Glomerular endothelial cell (primary cell): ENCODE measurements at places on chromosomes 1 and 21. TPM values are rescaled to one million over a fixed set of nuclear protein-coding genes. Genes with fewer than 3 reads are reported as not detected.

Gene PGBD5
- 0.10 and 0.12 TPM in 2 replicates for total RNA-seq

GRCh38 chr1:226128487-226129075 lies 58.0 kb downstream of the ACBD3 start:
- DNase-seq: no peak

DNA sequence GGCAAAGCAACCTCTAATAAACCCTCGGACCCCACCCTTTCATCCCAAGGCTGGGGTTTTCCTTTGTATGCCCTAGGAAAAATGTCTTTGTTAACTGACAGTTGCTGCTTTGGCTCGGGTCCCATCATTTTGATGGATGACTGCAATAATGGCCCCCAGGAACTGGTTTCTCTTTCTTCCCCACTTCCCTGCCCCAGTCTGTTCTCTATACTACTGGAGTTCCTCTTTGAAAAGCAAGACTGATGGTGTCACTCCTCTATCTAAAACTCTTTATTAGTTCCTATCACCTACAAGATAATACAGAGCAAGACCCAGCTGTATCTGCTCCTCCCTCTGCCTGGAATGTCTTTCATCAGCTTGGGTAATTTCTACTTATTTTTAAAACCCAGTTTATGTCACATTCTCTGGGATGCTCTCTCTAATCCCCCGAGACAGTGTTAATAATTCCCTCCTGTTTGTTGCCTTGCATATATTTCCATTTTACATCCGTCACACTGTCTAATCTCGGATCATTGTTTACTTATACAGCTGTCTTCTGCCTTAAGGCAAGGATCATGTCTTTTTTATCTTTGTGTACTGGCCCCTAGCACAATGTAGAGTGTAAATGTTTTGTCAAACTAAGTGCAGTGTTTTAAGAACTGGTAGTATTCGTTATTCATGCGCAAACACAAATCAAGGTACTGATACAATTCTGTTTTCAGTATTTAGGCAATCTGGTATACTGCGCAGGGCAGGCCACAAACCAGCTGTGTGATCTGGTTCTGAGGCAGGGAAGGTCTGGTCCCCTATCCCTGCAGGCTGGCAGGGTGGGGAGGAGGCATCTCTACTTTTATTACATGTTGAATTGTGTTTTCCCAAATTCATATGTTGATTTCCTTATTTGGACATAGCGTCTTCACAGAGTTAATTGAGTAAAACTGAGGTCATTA lies 16.1 kb downstream of the SLAMF1 start:
- no peak for DNase-seq

DNA sequence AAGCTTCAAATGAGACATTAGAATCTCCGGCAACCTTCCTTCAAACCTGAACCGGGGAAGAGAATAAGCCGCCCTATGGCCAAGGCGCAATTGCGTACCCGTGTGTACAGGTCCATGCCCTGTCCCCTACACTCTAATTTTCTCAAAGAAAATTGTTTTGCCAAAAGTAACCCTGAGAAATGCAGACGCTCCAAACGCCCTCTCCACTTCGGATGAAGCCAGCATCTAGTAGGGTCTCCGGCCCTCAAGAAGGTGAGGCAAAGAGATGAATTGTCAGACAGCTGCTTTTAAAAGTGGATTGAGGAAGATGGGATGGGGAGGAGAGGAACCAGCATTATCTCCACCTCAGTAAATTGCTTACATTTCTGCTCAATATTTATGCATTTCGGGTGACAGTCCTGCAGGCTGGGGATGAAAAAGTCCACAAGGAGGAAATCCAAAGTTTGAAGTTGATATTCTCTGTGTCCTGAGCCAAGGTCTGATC lies 630 bp upstream of the LHX9 start:
- no peak for DNase-seq

Gene TSTD1
- 0.82 and 7.1 TPM in 2 replicates for total RNA-seq

DNA sequence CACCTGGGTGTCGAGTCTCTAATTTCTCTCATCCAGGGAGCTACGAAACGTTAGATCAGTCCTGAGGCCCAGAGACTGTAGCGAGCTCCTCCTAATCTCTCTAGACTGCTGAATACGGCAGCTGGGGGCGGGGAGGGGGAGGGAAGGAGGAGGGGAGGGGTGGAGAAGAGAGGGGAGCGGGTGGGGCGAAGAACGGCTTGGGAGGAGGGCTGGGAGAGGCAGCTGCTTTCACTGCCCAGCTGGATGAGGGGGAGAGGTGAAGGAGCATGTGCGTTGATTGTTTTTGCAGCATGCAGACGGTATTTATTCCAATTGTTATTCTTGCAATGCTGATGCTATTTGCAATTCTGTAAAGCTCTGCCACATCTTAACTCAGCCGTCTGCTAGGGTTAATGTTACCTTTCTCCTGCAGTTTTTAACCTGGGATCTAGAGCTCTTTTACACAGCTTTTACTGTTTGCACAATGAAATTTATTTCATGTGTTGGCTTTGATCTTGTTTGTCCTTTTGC lies 790 bp downstream of the DNAJC6 start:
- no peak for DNase-seq

Gene TNFRSF1B
- 11.0 and 31.9 TPM in 2 replicates for total RNA-seq

DNA sequence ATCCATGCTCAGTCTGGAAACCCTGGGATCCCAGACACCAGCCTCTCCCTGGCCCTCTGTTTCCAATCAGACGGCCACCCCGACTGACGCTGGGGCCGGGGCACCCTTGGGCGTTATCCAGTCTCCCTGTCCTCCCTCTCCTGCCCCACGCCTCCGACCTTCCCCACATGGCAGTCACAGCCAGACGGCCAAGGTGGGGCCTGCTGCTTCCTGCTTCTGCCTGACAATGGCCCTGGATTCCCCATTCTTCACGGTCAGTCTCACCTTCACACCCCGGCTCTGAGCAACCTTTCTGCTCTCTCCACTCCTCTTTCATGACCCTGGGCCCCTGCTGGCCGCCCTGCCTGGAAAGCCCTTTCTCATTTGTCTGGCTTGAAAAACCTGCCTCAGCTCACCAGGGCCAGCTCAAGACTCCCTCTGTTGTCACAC lies 6.6 kb downstream of the GNG4 start:
- DNase-seq: no peak

Gene KANK4
- total RNA-seq: not detected in 2 replicates

GRCh38 chr1:88684482-88685258 lies 597 bp downstream of the PKN2 start:
- no peak for DNase-seq

DNA sequence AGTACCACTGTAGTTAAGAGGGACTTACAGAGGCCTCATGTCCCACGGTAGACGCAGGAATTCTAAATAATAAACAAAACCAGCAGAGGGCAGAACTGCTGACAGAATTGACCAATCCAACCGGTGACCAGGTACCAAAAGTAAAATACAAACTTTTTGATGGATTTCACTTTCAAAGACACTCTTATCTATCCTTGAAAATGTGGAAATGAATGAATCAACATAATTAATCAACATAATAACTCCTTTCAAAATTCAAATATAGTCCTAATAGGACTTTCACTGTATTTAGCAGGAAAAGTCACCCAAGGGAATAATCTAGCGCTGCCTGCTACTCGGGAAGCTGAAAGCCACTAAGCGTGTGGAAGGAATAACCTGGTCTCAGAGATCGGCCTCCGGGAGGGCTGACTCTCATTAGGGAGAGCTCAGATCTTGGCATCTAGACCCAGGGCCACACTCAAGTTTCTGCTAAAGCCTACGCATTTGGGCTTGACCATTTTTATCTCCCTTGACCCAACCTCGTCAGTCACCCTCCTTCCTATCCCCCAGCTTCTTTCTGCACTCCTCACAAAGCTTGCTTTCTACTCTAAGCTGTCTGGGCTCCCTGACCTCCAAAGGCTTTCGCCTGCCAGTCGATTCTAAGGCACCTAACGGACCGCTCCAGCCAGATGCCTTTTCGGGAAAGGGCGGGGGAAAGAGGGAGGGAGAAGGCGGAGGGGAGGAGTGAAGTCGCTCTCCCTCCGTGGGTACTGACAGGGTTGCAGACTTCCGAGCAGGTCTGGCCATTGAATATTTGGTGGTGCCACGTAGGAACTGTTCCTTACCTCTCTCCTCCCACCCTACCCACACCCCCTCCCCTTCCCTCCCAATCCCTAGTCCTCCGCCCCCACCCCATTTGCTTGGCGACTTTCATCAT lies 1.6 kb downstream of the COL11A1 start:
- peak; percentile 37 for DNase-seq

Gene NPPB
- 0.34 and 1.5 TPM in 2 replicates for total RNA-seq

DNA sequence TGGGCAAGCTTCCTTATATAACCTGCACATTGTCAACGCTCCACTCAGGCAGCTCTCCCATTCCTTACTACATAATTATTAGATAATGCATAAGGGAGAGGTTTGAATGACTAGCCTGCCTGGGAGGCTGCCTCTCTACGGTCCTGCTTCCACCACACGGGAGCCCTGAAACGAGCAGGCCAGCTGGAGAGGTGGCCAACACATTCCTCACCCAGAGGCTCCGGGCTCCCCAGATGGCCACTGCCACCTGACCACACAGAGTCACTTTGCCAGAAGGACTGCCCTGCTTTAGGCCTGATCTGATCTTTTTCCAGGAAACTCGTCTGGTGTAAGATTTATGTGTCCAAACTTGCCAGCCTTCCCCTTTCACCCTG lies 27.9 kb downstream of the HIVEP3 start:
- DNase-seq: no peak

Gene GPR25
- not detected in 2 replicates for total RNA-seq

GRCh38 chr1:20126041-20126805 lies 6.9 kb upstream of the PLA2G2D start:
- DNase-seq: no peak

DNA sequence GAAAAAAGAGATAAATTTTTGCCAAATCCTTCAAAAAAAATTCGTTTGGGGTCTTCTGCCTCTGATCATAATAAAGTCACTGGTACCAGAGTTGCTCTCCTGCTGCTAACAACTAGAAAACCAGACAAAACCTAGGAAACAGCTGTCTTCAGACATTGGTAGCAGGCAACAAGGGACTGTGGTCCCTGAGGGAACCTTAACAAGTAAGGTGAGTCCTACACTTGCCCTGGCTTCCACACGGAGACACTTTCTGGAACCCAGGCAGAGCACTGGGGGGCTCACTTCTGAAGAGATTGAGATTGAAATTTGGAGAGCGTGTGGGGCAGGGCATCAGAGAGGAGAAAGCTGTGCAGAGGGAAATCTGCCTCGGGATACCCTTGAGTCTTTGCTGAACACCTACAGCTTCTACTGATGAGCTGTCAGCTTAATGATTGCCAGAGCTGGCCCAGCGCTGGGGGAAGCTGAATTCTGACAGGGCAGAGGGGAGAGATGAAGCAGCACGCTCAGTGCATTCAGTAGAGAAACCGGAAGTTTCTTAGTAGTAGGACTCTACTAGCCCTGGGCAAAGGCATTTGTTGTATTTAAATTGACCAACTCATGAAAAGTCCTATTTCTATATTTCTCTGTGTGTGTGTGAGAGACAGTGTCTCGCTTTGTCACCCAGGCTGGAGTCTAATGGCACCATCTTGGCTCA lies 18.5 kb upstream of the FAM89A start:
- no peak for DNase-seq

GRCh38 chr1:21175324-21175669 lies 1.4 kb downstream of the EIF4G3 start:
- DNase-seq: no peak

GRCh38 chr1:56137521-56138505 lies 441.6 kb downstream of the PLPP3 start:
- DNase-seq: no peak

GRCh38 chr1:245313576-245313975 lies 158.8 kb downstream of the KIF26B start:
- DNase-seq: no peak

- no peak for DNase-seq
Observed at GRCh38 chr1:42170779-42171621, 6.5 kb upstream of the GUCA2A start.

- no peak for DNase-seq
Observed at GRCh38 chr21:28671549-28672195, 321.0 kb downstream of the LTN1 start.

- DNase-seq: no peak
Observed at GRCh38 chr1:114387010-114387360, 124.0 kb downstream of the TRIM33 start.

Gene SYCP1
- not detected in 2 replicates for total RNA-seq

DNA sequence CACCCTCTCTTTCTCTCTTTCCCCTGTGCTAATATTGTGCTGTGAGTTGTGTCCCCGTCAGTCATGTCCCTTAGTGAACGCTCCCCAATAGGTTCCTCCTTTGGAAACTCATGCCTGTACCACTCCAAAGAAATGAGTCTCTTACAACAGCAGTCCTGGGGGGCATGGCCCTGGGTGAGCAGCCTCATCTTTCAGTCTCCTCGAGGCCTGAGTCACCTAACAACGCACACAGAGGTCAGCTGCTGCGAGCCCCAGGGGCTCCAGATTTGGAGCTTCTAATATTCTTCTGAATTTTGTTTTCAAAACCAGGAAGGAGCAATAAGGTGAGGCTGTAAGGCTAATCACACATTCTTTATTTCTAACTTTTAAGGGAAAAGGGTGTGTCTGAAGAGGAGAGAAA lies 30.5 kb upstream of the ZBTB8A start:
- DNase-seq: no peak

DNA sequence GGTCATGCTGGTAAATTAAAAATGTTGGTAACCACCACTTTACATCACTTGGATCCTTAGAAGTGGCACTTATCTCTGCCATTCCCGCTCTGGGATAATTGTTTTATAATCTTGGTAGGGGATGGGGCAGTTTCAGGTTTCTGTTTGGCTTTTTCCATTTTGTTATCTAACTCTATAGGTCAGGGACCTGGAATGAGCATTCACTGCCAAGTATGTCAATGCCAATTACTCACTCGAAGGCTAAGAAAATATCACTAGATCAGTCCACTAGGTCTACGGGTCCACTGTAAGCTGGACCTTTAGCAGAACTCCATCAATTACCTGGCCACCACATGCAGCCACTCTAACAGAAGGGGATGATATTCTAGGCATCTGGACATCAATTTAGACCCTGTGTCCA lies 4.5 kb upstream of the DIP2A start:
- DNase-seq: no peak

Gene HCRTR1
- total RNA-seq: 0.58 and 1.3 TPM in 2 replicates

DNA sequence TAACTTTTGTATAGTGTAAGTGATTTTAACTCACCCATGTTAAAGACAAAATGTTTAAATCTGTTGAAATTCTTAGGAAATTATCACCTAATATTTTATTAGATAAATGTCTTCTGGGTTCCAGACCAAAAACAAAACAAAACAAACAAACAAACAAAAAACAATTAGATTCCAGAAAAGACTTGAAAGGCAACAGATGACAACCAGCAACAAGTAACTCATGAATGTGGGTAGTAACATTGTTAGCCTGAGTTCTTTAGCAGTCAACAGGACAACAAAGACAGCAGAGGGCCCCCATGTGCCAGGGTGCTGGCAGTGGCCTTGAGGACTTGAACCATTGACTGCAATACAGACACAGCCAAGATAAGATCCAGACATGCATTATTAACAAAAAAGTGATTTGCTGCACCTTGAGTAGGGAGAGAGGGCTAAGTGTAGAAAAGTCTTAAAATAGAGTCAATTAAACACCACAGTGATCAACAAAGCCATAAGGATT lies 2.4 kb upstream of the CD247 start:
- DNase-seq: no peak

- no peak for DNase-seq
Observed at GRCh38 chr1:175618559-175618958, 124.8 kb downstream of the TNR start.

DNA sequence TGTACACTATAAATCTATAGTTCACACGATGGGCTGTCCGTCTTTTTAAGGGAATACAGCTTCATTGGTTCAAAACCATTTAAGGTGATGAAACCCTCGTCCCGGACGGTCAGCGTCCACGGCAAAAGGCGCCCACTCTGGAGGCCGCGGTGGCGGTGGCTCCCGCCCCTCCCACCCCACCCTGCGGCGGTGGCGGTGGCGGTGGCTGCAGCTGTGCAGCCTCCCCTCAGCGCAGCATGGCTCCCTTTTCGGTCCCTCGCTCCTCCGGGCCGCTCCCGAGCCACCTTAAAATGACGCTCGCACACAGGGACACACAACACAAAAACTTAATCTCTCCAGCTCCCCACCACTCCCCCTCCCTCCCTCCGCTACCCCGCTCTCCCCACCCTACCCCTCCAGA lies 69.1 kb downstream of the WLS start:
- no peak for DNase-seq
